ENCODE measurements at places on chromosomes 2 and 18. TPM values are rescaled to one million over a fixed set of nuclear protein-coding genes. Genes with fewer than 3 reads are reported as not detected.

The SGPP2 gene
- total RNA-seq: not detected

- DNase-seq: no peak
Observed at GRCh38 chr2:27715318-27716210, 51.9 kb downstream of the SLC4A1AP start.

GRCh38 chr2:42025151-42025582 lies 22.7 kb upstream of the PKDCC start:
- DNase-seq: no peak

- no peak for DNase-seq
Observed at GRCh38 chr2:11007331-11008264, 95.9 kb downstream of the KCNF1 start.

The SMIM21 gene
- not detected for total RNA-seq

DNA sequence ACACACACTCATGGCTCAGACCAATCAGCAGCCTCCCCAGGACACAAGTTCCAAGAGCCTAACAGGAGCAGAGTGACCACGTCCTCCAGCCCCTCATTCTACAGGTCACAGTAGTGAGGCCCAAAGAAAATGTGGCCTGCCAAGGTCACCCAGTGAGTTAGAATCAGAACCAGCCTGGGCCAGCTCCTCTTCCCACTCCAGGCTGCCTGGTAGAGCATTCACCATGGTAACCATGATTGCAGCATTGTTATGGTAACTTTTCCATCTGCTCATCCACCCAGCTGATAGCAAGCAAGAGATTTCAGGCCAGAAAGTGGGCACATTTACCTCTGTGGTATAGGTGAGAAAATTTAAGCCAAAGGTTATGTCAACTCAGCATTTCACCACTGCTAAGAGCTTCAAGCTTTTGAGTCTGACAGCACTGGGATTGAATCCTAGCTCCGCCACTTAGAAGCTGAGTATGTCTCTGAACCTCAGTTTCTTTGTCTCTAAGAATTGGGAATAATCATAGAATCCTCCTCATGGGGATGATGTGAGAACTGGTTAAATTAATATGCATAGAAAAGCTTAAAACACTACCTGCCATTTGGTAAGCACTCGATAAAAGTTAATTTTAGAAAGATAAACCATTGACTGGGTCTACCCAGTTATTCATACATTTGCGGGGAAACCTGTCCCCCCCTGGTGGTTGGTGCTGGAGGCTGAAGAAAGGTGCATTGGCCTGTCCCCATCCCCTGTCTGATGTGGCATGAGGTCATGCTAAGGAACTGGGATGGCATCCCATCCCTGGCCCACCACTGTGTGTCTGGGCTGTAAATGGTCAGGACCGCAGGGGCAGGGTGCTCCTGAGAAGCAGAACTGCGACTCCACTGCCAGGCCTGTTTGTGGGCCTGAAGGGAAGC lies 181.5 kb downstream of the KLHL29 start:
- peak; percentile 68 for DNase-seq
